Activated CD4-positive, alpha-beta T cell treated with anti-CD3 and anti-CD28 coated beads, Interleukin-2, amount 10 ng/mL, durations not matched to agents 7 days and 5 days (primary cell): ENCODE measurements at places on chromosomes 4 and X. TPM values are rescaled to one million over a fixed set of nuclear protein-coding genes. Genes with fewer than 3 reads are reported as not detected.

GRCh38 chr4:152860046-152860445 is 76.1 kb upstream of the FHDC1 start:
- H3K4me3 ChIP-seq, result no peak overlapping the region
- no peak for DNase-seq
- no peak overlapping the region for H3K27ac ChIP-seq
- H3K36me3 ChIP-seq, result peaks cover 5% of the 10 kb centered on the region

PROM1 gene
- total RNA-seq, result not detected

DNA sequence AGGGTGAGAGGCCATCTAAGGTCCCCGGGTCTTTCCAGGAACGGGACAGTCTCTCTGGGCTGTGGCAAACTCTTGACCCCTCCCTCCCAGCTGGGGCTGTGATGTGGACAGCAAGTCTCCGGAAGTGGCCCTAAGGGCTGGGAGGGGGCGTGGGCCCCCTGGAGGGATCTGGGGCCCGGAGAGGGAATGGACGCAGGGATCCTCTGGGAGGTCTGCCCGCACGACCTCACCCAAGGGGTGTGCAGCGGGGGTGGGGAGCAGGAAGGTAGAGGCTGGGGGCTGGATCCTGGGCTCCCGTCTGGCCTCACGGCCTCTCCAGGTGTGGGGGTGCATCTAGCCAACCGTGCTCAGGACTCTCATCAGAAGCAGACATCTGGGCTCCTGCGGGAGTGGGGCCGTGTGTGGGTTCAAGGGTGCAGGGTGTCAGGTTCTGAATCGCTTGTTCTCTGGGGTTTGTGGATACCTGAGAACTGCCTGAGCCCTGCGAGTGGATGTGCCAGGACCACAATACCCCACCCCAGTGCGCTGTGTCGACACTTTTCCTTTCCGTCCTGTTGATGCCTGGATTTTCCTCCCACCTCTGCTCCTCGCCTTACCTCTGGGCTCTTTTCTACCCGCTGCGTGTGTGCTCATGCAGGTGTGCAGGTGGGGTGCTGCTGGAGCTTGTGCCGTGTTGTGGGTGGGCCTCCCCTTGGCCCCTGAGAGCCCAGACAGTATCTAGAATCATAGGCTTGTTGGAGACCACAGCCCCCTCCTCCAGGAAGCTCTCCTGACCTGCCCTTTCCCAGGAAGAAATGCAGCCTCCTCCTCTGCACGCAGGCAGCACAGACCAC is 915 bp downstream of the CPZ start:
- H3K27ac ChIP-seq, result no peak overlapping the region
- no peaks in the 10 kb centered on the region for H3K36me3 ChIP-seq
- DNase-seq, result no peak
- peaks cover 22% of the 10 kb centered on the region for H3K27me3 ChIP-seq
- no peak overlapping the region for H3K4me3 ChIP-seq

DNA sequence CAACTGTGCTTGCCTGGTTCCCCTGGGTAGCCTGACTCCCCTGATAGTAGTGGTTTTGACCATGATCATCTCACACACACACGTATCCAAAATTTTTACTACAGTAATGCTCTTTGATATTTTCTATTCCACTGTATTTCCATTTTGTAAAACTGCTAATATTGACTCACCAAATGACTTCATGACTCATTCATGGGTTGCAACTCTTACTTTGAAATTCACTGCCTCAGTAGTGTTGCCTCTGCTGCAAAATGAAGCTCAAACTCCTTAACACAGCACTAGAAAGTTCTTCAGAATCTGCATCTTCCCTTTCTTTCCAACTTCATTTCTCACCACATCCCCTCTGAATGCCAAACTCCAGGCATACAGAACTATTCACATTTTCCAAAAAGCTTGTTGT is 20.3 kb downstream of the QRFPR start:
- no peaks in the 10 kb centered on the region for H3K4me1 ChIP-seq
- DNase-seq, result no peak
- H3K27ac ChIP-seq, result no peak overlapping the region
- H3K27me3 ChIP-seq, result peaks cover 6% of the 10 kb centered on the region
- no peaks in the 10 kb centered on the region for H3K36me3 ChIP-seq
- no peak overlapping the region for H3K4me3 ChIP-seq

L1CAM gene
- 2.1 TPM for total RNA-seq

- no peak overlapping the region for H3K27ac ChIP-seq
- DNase-seq, result no peak
- H3K27me3 ChIP-seq, result no peaks in the 10 kb centered on the region
- H3K36me3 ChIP-seq, result peaks cover 3% of the 10 kb centered on the region
- H3K4me3 ChIP-seq, result no peak overlapping the region
- H3K4me1 ChIP-seq, result peaks cover 9% of the 10 kb centered on the region
Observed at GRCh38 chr4:174255786-174256185, 27.7 kb downstream of the FBXO8 start.

DNA sequence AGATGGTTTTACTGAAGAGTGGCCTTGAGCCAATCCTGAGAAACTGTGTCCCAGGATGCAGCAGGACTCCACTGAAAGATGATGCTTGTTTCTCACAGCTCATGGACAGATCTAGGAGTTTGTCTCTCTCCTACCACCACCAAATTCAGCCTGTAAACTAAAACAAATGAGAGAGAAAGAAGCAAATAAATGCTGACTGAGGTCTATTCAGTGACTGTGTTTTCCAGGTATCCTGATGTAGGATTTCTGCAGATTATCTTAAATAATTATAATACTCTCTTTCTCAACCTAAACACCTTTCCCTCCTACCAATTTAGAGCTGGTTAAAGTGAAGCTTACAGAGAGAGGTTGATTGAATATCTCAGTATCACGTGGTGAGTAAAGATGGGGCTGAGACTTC is 599.6 kb upstream of the LCORL start:
- no peaks in the 10 kb centered on the region for H3K36me3 ChIP-seq
- no peak for DNase-seq
- H3K27me3 ChIP-seq, result no peaks in the 10 kb centered on the region
- H3K27ac ChIP-seq, result no peak overlapping the region
- H3K4me1 ChIP-seq, result no peaks in the 10 kb centered on the region

- H3K27me3 ChIP-seq, result no peaks in the 10 kb centered on the region
- no peak for DNase-seq
- no peaks in the 10 kb centered on the region for H3K4me1 ChIP-seq
Observed at GRCh38 chr4:93568758-93569157, 259.8 kb upstream of the ATOH1 start.

- H3K4me1 ChIP-seq, result no peaks in the 10 kb centered on the region
- H3K27me3 ChIP-seq, result no peaks in the 10 kb centered on the region
- no peaks in the 10 kb centered on the region for H3K36me3 ChIP-seq
- H3K4me3 ChIP-seq, result no peak overlapping the region
Observed at GRCh38 chrX:46168254-46168653, 377.0 kb downstream of the ZNF674 start.

BTK gene
- total RNA-seq, result not detected

DNA sequence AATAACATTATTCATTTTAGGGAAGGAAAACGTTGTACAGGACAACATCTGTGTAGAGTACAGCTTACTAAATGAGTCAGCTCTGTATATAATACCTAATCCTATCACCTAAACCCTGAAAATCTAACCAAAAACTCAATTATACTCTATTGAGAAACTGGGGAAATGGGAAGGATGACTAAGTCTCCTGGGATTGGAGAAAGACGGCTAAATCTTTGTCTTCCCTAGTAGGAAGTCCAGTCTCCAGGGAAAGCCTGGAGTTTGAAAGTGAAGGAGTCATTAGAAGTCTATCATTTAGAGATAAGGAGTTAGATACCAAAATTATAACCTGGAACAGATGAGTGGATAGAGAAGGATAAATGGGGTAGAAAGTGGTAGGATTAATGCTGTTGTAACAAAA is 286.5 kb downstream of the STK32B start:
- no peak for DNase-seq
- H3K4me1 ChIP-seq, result no peaks in the 10 kb centered on the region
- no peaks in the 10 kb centered on the region for H3K36me3 ChIP-seq

NUP54 gene
- total RNA-seq, result 52.5 TPM

IRS4 gene
- not detected for total RNA-seq

GRCh38 chr4:19033816-19034733 is 1012.5 kb upstream of the LCORL start:
- H3K27ac ChIP-seq, result no peak overlapping the region
- no peaks in the 10 kb centered on the region for H3K36me3 ChIP-seq
- H3K27me3 ChIP-seq, result no peaks in the 10 kb centered on the region
- DNase-seq, result no peak
- H3K4me1 ChIP-seq, result no peaks in the 10 kb centered on the region

- H3K4me1 ChIP-seq, result no peaks in the 10 kb centered on the region
- H3K27ac ChIP-seq, result no peak overlapping the region
- no peaks in the 10 kb centered on the region for H3K27me3 ChIP-seq
Observed at GRCh38 chr4:21469438-21470300, 478.9 kb downstream of the KCNIP4 start.

DNA sequence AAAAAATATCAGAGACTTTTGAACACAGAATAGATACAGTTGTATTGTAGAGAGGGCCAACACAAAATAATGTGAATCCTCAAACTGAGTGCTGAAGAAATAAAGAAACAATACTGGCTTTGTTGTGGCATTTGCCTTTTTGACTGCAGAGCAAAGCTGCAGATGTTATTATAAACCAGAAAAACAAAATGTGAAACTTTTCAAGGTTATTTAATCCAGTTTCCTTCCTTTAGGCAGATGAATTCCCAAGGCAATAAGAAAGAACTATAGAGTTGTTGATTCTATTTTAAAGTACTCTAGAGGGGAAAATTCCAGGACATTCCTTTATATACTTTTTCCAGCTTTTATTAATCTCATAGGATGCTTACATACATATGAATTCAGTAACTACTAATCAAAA is 186.8 kb downstream of the NDST4 start:
- H3K27me3 ChIP-seq, result no peaks in the 10 kb centered on the region
- H3K4me3 ChIP-seq, result no peak overlapping the region
- H3K4me1 ChIP-seq, result no peaks in the 10 kb centered on the region
- no peak for DNase-seq
- no peak overlapping the region for H3K27ac ChIP-seq
- no peaks in the 10 kb centered on the region for H3K36me3 ChIP-seq

GIMD1 gene
- total RNA-seq, result not detected

DNA sequence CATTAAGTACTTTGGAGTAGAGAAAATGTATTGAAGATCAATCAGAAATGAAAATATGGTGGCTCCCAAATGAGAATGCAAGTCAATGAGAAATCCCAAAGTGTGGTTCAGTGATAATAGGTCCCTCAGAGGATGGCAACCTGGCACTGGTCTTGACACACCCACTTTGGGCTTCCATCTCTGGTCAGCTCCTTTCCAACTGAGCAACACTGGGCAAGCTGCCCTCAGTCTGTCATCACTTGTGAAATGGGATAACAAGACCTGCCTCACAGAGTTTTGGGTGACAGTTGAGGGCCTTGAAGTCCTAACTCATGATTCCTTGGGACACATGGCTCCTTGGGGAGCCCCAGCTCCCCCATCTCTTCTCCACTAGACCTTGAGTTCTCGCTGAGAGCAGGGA is 29.0 kb upstream of the MAMLD1 start:
- peaks cover 12% of the 10 kb centered on the region for H3K4me1 ChIP-seq
- H3K27ac ChIP-seq, result no peak overlapping the region
- H3K27me3 ChIP-seq, result no peaks in the 10 kb centered on the region
- no peak overlapping the region for H3K4me3 ChIP-seq
- H3K36me3 ChIP-seq, result no peaks in the 10 kb centered on the region
- DNase-seq, result no peak

GRCh38 chr4:178138491-178138890 is 696.3 kb upstream of the AGA start:
- no peak overlapping the region for H3K4me3 ChIP-seq
- no peaks in the 10 kb centered on the region for H3K27me3 ChIP-seq
- H3K36me3 ChIP-seq, result no peaks in the 10 kb centered on the region
- DNase-seq, result no peak
- H3K27ac ChIP-seq, result no peak overlapping the region

DNA sequence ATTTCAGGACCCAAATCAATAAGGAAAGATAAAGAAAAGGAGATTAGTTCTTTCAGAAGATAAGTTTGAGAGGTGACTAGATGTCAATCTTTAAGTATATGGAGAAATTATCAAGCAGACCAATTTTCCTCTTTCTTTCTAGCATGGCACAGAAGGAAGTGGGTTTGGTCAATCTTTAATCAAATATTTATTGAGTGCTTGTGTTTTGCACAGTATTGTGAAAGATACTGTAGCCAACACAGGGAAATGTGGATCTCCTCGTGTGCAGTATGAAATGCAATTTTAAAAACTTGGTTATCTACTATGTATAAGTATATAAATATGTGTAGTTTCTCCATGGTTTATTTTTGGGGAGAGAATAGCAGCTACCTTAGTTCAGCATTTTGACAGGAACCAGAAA is 655.2 kb downstream of the RAPGEF2 start:
- H3K27me3 ChIP-seq, result no peaks in the 10 kb centered on the region
- H3K27ac ChIP-seq, result no peak overlapping the region
- no peaks in the 10 kb centered on the region for H3K4me1 ChIP-seq
- H3K36me3 ChIP-seq, result no peaks in the 10 kb centered on the region
- no peak for DNase-seq

GRCh38 chr4:105765690-105766407 is 57.3 kb downstream of the GSTCD start:
- no peaks in the 10 kb centered on the region for H3K27me3 ChIP-seq
- H3K36me3 ChIP-seq, result peaks cover 6% of the 10 kb centered on the region
- no peaks in the 10 kb centered on the region for H3K4me1 ChIP-seq
- H3K4me3 ChIP-seq, result no peak overlapping the region
- no peak overlapping the region for H3K27ac ChIP-seq

SLC9B1 gene
- total RNA-seq, result 2.3 TPM

SASH3 gene
- 264 TPM for total RNA-seq

KCTD8 gene
- total RNA-seq, result not detected

ADH5 gene
- total RNA-seq, result 120 TPM

GRCh38 chr4:79864500-79865200 is 208.4 kb downstream of the ANTXR2 start:
- no peak for DNase-seq
- no peak overlapping the region for H3K27ac ChIP-seq
- no peaks in the 10 kb centered on the region for H3K4me1 ChIP-seq
- no peak overlapping the region for H3K4me3 ChIP-seq

DNA sequence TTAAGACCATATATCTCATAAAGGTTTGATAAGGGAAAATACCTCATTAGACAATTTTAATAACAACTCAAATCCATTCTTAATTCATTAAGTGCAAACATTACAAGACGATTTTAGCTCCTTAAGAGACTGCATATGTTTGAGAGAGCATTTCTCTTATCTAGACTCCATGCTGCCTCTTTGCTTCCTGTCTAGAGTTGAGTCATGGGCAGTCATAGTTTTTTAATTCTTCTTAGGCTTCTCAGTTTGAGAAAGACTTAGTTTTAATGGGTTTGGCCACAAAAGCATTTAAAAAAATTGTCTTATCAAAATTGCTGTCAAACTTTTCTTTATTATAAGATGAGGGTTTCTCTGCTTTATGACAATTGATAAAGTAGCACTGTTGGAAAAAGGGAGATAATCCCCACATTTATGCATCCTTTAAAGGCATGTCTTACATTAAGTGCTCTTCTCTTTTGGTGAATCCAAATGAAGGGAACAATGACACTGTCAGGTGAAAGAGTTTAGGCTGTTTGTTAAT is 713.4 kb downstream of the PCDH18 start:
- H3K27ac ChIP-seq, result no peak overlapping the region
- no peak overlapping the region for H3K4me3 ChIP-seq
- H3K27me3 ChIP-seq, result no peaks in the 10 kb centered on the region
- H3K4me1 ChIP-seq, result no peaks in the 10 kb centered on the region
- H3K36me3 ChIP-seq, result no peaks in the 10 kb centered on the region
